ENCODE measurements at places on chromosomes 12 and 14.

- no peak for DNase-seq
These were observed 57.9 kb upstream of the CCDC91 start for GRCh38 chr12:28132398-28132797.

GRCh38 chr14:67532998-67533753 is at the start of gene PLEKHH1:
TSS of gene PLEKHH1 (plus strand) at chr14:67533290. CDS start at chr14:67541868, 8,578 bp downstream.
- peak; percentile 80 for DNase-seq

- peak; percentile 99 for DNase-seq
These were observed 185.1 kb upstream of the CDKN3 start for GRCh38 chr14:54211551-54212308.

GRCh38 chr14:21556378-21557083 is 23.3 kb downstream of the OR10G3 start:
- DNase-seq = no peak

DNA sequence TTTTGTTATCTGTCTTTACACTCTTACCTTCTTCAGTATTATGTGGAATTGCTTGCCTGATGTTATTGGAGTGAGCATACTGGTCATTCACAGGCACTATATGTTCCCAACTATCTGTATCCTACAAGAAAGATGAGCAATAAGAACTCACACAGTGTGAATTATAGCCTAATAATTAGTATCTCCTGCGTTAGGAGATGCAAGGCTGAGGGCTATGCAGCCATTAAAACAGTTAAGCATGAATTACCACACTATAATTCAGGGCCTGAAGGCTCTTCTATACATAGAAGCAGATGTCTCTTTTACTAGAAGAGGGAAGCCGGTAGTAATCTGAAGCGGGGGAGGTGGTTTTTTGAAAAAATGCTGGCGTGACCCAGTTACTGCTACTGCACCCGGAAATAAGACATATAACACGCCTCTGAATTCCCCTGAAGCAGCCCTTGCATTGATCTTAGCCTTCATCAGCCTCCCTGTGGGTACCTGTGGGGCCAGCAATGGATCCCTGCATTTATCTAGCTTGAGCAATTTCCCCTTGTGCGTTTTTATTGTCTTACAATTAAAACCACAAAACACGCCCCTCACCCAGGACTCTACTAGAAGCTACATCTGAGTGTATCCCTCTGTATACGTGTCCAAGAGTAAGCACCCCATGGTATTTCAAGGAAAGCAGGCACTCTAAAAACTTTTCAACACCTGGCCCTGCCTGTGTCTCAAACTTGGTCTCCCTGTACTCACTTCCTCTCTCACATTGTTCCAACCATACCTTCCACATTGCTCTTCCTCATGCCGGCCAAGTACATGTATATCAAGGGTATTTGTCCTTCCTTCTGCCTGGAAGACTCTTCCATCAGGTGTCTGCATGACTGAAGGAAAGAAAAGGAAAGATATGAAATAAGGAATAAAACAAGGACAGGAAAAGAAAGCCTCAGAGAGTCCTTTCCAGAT is 210.9 kb upstream of the ARID2 start:
- DNase-seq = no peak

GRCh38 chr14:52299692-52300278 is 14.3 kb upstream of the PTGER2 start:
- peak; percentile 80 for DNase-seq

GRCh38 chr14:92516966-92517506 is 3.5 kb downstream of the RIN3 start:
- no peak for DNase-seq

DNA sequence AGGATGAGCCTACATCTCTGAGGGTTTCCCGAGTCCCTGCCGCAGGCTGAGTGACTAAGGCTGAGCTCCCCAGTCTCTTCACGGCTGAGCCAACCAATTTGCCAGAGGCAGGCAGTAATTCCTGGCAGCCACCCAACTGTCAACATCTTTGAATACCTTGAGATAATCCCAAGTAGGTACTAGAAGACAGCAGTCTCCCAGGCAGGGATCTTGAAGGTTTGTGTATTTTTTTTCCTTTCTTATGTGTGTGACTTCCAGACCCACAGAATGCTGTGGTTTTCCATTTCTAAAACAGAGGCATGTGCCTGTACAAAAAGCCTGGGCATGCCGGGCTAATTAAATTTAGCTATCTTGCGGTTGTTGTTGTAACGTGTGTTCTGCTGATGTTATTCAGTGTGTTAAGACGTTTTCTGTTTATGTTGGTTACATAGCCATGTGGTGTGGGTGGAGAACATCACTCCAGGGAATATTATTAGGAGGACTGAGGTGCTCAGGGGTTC is 155.5 kb downstream of the ANO2 start:
- DNase-seq = peak; percentile 38

DNA sequence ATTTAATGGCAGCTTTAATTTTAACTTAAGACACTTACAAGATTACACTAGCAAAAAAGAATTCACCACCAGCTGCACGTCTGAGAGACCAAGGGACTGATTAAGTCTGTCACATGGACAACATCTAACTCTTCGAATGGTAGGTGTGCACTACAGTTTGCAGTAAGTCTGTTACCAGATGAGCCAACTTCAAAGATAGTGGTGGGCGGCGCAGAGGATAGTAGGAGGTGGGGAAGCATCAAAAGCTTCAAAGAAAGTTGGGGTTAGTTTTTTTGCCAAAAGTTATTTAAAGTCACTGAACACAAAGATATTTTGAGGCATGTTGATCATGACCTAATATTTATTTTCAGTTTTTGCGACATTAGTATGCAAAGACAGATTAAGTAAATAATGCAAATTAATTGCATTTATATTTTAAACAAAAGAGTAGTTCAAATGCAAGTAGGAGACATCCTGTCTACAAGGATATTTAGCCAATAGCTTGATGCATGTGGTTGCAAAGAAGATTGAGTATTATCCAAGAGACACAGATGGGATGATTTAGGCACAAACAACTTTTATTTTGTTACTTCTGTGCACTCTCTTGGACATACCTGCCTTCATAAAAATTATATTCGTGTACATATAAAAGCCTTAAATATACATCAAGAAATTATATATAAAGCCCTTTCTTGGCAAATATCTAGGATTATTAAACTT is 327.7 kb downstream of the BMP4 start:
- DNase-seq = no peak

GRCh38 chr12:27523305-27523641 is 733 bp upstream of the PPFIBP1 start:
- peak; percentile 16 for DNase-seq

DNA sequence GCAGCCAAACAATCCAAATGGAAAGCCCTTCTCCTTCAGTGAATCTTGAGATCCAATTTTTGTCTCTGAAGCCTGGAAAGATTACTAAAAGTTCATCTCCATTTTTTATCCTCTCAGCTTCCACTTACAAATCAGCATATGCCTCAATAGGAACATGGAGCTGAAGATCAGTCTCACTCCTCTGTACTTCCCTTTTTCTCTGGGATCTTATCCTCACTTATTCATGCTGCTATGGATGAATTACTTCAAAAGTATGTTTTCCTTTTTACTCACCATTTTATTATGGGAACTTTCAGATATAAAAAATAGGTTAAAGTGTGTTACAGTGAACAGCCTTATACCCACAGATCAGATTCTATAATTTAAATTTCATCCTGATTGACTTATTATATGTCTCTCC is 14.4 kb upstream of the NTF3 start:
- no peak for DNase-seq

GRCh38 chr12:100266585-100266834 is 369 bp downstream of the DEPDC4 start:
- no peak for DNase-seq

- no peak for DNase-seq
These were observed 14.8 kb upstream of the PPTC7 start for GRCh38 chr12:110597885-110598284.

- DNase-seq = no peak
These were observed 211.5 kb downstream of the PHLDA1 start for GRCh38 chr12:75820071-75820470.

DNA sequence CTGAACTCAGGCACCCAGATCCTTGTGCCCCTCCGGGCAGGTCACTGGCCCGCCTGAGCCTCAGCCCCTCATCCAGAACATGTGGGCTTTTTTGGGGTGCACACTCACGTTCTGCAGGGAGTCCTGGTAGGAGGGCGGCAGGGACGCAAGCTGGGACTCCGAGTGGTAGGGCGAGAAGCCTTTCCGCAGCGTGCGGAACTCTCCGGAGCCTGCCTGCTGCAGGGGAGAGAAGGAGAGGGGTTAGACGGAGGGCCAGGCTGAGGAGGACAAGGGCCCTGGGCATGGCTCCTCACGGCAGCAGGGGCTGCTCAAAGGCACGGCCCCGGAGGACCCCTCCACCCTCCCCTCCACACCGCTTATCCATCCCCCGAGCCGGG is 40.8 kb downstream of the CCNK start:
- DNase-seq = no peak

DNA sequence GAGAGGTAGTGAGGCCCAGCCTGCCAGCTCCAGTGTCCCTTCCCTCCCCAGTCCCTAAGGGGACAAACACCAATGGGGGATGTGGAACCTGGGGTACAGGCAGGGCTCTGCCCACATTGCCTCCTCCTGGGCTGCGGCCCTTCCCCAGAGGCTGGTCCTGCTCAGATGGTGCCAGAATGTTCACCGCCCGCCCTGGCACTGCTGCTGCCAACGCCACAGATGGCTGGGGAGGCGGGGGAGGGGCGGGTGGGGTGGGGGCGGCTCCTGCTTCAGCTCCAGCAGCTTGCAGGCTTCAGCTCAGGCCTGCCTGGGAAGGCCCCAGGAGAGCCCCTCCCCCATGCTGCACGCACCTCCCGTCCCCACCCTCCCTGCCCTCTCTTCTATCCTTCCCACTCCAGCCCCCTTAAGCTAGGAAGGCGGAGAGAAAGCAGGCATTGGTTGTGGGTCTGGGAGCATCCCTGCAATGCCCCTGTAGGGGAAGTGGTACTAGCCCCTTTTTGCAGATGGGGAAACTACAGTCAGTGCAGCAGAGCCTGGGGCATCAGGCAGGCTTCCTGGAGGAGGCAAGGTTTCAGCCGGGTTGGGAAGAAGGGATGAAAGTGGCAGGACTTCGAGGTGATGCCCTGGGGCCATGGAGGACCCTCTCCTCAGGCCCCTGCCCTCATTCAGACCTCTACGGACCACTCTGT is 2.0 kb upstream of the BEGAIN start:
- no peak for DNase-seq

DNA sequence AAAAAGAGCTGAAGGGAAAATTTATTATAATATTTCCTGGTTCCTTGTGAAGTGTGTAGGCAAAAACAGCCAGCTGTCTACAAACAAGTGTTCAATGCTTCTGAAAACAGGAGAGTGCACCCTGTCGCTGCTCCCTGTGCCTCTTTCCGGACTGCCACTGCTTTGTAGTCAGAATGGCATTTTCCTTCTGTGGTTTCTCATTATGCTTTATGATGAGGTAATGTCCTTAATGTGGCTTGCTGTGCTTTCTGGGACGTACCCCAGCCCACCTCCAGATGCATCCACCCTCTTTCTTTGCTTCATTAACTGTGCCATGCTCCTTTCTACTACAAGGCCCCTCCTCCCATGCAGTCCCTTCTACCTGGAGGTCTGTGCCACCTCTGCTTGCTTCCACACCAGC is 148.1 kb downstream of the SYT1 start:
- DNase-seq = no peak

- DNase-seq = no peak
These were observed 4.6 kb upstream of the LRRC23 start for GRCh38 chr12:6899837-6900519.

- no peak for DNase-seq
These were observed 6.8 kb upstream of the TESPA1 start for GRCh38 chr12:54991161-54991990.

DNA sequence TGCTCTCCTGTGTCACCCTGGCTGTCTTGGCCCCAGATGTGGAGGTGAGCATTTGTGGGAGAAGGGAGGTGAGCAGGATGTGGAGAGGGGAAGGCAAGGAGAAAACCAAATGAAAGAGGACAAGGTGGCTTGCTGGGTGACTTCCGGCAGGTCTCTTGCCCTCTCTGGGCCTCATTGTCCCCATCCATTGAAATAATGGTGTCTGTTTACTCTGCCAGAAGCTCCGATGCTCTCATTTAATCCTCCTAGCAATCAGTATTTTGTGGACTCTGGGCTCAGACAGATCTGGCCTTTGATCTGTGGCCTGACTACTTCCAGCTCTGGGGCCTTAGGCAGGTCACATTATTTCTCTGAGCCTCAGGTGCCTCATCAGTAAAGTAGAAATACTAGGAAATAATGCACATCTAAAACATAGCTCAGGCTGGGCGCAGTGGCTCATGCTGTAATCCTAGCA is 30.6 kb downstream of the MVK start:
- no peak for DNase-seq

DNA sequence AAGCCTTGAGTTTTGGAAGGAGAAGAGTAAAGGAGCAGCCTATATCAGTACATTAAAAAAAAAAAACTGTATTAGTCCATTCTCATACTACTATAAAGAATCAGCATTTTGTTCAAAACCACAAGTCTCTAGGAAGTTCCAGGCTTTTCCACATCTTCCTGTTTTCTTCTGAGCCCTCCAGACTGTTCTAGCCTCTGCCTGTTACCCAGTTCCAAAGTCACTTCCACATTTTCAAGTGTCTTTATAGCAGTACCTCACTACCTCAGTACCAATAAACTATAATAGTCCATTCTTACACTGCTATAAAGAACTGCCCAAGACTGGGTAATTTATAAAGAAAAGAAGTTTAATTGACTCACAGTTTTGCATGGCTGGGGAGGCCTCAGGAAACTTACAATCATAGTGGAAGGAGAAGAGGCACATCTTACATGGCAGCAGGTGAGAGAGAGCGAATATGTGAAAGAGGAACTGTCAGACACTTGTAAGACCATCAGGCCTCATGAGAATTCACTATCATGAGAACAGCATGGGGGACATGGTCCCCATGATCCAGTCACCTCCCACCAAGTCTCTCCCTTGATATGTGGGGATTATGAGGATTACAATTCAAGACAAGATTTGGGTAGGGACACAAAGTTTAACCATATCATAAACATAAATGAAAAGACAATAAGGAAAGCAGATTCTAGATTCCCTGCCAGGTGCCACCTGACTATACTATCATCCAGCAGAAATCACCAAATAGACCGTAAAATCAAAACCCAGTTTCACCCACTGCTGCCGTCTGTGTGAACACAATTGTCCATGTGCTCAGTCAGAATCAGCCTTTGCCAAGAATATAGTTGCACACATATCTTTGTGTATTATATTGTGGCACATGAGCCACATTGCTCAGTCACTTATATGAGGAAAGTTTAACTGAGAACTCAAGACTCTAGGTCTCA is 27.8 kb downstream of the TOGARAM1 start:
- DNase-seq = no peak

GRCh38 chr14:62409169-62409568 is 636.1 kb downstream of the KCNH5 start:
- DNase-seq = no peak

- DNase-seq = peak; percentile 92
These were observed 75.3 kb upstream of the FAR2 start for GRCh38 chr12:29073631-29074239.

- DNase-seq = no peak
These were observed 126.9 kb downstream of the PAPOLA start for GRCh38 chr14:96629082-96629481.

GRCh38 chr12:104733717-104734175 is 224.3 kb downstream of the SLC41A2 start:
- DNase-seq = peak; percentile 44

DNA sequence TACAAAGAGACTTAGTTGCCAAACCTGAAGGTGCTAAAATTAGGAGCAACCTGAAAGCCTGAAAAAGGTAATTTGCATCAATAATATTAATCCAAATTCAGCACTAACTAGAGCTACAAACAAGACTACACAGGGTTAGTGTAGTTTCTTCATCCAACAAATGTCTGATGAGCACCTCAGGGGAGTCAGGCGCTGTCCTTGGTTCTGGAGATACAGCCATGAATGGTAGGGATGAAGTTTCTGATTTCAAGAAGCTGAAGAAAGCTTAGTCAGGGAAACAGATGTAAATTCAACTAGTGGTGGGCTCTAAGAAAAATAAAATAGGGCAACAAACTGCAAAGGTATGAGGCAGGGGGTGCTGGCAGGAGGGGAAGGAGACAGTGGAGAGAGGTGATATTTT is 266.3 kb downstream of the GLT1D1 start:
- no peak for DNase-seq

Data from PC-3 (cell line).